ENCODE measurements at places on chromosomes 4 and X.

DNA sequence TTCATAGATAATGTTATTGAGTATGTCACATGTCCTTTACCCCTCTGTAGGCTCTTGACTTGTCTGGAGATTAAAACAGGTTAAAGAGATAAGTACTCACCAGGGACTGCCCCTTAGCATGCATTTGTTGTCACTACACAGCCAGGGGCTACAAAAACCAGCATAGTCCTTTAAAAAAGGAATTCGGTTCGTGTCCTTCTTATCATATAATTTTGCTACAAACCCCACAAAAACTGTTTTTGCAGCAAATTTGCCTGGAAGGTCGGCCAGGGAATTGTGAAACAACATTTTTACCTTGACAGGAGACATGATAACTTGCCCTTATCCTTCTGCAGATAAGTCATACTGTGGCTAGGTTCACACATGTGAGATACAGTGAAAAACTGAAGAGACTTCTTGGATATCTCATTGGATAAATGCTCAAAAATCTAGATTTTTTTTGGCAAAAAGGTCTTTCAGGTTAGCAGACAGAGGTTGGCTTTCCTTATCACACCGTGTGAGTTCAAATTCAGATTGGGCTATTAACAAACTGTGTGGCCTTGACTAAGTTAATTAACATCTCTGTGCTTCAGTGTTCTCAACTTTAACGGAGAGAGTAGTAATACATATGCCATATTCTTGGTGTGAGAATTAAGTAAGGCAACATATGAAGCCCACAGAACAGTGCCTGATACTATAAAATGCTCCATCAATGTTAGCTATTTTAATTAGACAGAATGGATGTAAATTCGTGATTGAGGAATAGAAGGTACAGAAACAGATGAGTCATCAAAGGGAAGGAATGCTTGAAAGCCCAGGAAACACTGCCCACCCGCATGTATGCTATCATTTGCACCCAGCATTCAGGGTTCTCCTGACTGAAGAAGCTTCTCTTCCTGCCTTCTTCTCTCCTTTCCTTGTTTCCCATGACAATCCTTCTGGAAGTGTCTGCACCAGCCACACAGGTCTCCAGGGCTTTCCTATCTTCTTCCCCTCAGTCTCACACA, 30.0 kb downstream of the FAM9C start:
- DNase-seq = no peak

DNA sequence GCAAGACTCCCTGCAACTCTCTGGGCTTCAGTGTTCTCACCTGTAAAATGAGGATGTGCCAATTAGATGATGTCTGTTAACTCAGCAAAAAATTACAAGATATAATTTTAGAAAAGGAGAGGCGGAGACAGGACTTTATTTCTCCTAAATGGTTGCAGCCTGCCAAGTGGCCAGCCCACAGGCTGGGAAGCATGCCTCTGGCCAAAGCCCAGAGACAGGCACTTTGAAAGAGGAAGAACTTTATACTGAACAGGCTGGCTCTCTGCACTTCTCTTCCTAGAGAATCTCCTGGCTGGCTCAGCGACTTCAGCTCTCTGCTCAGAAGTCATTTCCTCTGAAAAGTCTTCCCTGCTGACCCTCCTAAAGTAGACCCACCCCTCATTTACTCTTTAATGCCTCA, 3.7 kb downstream of the PRDM5 start:
- DNase-seq = no peak

DNA sequence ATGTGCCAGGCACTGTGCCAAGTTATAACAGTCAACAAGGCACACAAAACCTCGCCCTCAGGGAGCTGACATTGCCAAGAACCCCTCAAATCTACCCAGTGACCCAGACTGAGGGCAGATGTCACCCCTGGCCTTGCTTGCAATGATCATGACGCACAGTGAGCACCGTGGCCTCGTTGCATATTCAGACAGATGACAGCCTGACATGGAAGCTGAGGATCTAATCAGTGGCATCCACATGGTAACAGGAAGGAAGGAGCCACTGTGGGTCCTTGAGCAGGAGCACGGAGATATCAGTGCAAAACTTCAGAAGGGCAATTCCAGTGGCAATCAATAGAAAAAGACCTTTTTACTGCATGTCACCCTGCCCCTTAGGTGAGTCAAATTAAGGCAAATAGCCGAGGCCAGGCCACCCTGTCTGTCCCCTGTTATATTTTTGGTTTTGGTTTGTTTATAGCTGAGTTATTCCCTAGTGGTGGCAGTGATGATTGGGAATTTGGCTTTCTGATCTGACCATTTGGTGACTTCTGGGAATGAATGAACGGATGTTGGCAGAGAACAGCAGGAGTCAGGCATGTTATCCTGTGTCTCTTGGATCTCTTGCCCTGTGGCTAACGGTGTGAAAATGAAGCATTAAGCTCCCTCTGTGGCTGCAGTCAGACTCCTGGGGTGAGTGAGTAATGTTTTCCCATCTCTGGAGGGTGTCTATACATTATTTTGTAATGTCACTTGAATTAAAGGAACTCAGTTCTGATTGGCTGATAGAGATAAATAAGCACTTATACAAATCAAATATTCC, 20.4 kb downstream of the WDR13 start:
- DNase-seq = peak; percentile 39

DNA sequence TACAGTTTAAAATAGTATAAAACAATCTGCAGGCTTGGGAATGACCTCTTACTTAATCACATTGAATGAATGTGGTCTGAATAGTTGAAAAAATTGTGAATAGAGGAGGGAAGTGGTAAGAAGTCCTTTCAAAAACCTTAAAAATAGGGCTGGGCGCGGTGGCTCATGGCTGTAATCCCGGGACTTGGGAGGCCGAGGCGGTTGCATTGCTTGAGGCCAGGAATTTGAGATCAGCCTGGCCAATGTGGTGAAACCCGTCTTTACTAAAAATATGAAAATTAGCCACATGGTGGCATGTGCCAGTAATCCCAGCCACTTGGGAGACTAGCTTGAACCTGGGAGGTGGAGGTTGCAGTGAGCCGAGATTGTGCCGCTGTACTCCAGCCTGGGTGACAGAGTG, 36.5 kb downstream of the HERC3 start:
- no peak for DNase-seq

- DNase-seq = no peak
These were observed 748 bp downstream of the ATP2B3 start for GRCh38 chrX:153517946-153518834.

DNA sequence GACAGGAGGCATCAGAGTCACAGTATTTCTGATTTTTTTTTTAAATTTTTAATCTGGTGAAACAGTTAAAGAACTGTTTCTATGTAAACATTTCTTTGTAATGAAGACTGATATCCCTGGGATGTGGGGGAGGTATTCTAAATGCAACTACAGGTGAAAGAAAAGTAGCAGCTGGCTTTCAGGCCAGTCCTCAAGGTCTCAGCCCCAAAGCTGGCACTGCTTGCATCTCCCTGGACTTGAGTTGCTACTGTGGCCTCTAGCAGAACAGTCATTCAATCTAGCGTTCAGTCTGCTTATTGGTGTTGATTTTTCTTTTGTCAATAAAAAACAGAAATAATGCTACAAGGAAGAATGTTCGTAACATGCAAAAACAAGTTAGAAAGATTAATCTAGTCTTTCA, 4.9 kb downstream of the MBNL3 start:
- no peak for DNase-seq

DNA sequence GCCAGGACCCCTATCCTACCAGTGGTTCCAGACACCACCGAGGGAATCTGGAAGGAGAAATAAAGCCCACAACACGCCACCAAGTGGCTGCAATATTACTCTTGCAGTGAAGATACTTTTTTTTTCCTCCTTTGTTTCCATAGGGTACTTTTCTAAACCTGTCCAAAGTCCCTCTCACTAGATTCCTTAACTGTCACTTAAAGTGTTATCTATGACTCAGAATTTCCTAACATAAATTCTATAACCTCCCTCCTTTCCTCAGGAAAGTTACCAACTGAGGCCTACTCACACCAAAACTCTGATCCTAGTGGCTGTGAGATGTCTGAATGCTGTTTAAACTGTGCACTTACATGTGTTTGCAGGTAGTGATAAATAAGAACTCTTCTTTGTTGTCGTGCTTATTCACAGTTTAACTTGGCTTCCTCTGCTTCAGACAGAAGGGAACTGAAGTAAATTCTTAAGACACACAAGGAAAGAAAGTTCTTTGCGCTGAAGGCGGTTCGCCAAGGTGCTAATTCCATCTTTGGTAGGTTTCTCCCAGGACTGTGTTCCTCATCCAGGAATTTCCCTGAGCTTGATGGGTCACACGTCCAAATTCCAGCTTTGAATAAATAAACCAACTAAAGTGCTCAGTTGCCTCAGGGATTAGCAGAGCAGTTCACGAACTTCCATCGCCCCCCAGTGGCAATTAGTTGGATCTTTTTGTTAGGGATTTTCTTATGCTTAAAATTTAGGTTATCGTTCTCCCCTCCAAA, 10.7 kb upstream of the HCCS start:
- peak; percentile 18 for DNase-seq

DNA sequence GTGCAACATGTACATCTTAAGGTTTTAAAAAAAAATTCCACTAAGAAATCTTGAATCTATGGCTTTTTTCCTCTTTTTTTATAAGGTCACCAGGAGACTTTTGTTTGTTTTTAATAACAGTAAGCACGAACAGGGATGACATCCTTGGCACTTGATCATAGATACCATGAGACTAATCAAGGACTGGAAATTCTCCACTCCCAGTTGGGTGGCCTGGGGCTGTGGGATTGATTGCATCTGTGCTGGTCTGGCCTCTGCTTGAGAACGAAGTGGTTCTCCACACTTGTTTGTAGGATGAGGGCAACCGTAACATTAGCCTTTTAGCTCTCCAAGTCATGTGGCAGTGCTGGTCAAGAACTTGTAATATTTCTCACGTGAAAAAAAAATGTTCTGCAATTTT, 35.4 kb downstream of the SNX25 start:
- DNase-seq = no peak

DNA sequence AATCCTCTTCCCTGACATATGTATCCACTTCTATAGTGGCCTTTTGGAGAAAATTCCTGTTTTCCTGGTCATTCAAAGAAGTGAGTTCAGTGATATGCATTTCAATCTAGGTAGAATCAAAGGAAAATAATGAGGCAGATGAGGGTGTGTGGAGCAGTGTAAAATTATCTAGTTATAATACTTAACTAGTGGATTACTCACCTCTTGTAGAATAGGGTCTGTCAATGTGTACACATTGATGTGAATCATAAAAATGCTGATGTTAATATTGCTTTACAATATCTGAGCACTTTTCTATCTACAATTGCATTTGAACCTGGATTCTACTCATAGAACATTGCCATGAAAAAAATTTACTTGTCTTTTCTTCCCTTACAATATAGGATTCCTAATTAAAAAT, 293.5 kb downstream of the GBA3 start:
- no peak for DNase-seq

GRCh38 chr4:74100531-74100930, 1.5 kb upstream of the CXCL2 start:
- no peak for DNase-seq

DNA sequence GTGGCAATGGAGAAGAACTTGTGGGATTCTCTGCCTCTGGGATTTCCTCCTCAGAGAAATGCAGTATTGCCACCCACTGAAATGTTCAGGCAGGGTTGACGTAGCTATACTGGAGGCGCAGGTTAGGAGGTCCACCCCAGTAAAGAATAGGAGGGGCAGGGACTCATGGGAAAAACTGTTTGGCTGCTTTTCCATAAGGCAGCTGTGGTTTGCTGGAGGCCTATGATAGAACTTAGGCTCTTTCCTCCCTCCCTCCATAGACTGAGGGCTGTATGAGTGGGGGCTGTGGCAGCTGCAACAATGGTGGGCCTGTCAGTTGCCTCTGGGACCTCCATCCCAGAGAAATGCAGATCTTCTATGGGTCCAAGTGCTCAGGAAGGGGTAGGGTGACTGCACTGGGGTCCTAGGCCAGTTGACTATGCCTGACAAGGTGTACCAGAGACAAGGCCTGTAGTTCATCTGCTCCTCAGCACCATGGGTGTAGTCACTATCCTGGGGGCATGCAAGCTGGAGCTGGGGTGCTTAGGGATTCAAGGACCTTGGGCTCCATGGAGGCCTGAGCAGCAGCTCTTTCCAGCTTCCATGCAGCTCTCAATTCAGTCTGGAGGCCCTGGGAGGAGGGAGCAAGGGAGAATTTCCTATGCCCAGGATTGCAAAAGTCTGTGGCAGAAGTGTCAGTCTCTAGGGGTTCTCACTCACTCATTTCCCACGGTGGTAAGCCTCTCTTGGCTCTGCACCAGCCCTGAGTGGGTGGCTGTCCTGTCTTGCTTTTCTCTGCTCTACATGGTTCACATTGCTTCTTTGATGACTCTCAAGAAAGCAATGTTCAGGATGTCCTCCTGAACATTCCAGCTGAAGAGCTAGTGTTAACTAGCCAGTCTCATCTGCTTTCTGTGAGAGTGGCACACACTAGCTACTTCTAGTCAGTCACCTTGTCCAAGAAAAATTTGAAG, 353.0 kb downstream of the IDS start:
- DNase-seq = no peak

GRCh38 chrX:66675541-66675940, 36.7 kb upstream of the EDA2R start:
- DNase-seq = no peak

DNA sequence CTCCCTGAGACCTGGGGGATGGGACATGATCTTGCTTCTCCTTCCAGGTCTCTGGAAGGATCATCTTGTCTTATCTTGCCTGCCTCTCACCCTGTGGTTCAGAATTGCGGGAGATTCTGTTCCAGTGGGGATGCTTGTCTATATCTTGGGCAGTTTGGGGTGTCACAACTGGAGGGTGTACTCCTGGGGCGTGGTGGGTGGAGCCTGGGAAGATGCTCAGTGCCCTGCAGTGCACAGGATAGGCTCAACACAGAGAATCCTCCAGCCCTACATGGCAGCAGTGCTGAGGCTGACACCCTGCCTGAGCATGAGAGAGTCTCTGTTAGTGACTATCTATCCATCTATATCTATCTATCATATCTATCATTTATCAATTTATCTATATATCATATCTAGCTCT, 7.7 kb downstream of the P2RY8 start:
- no peak for DNase-seq

- no peak for DNase-seq
These were observed 208.6 kb upstream of the TACR3 start for GRCh38 chr4:103928370-103928769.

GRCh38 chr4:94359221-94359620, 16.6 kb upstream of the HPGDS start:
- DNase-seq = no peak

DNA sequence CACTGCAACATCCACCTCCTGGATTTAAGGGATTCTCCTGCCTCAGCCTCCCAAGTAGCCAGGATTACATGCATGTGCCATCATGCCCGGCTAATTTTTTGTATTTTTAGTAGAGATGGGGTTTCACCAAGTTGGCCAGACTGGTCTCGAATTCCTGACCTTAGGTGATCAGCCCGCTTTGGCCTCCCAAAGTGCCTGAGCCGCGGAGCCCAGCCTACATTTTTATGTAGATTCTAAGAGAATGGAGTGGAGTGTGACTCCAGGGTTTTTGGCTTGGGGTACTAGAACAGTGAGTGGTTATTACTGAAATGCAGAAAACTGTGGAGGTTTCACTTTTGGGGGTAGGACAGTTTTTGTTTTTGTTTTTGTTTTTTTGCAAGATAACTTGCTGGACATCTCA, 806.0 kb downstream of the ADGRL3 start:
- no peak for DNase-seq

- DNase-seq = no peak
These were observed 12.5 kb upstream of the SEL1L3 start for GRCh38 chr4:25875281-25875745.

Data from KBM-7 (cell line).